HFFc6 (cell line): ENCODE measurements at places on chromosomes 13 and 19. TPM values are rescaled to one million over a fixed set of nuclear protein-coding genes. Genes with fewer than 3 reads are reported as not detected.

The LGALS14 gene
- not detected in 2 replicates for total RNA-seq

The ATCAY gene
- not detected in 3 replicates for total RNA-seq

The CCDC70 gene
- not detected in 3 replicates for total RNA-seq

The KIRREL2 gene
- not detected in 2 replicates for total RNA-seq

The ZNF296 gene
- 0.45 to 0.67 TPM (median 0.66 TPM) in 3 replicates for total RNA-seq

The PROZ gene
- not detected in 3 replicates for total RNA-seq
